ENCODE measurements at places on chromosomes 1 and 21.

GRCh38 chr1:56278061-56278460 lies 301.3 kb downstream of the PLPP3 start:
- DNase-seq, result no peak

DNA sequence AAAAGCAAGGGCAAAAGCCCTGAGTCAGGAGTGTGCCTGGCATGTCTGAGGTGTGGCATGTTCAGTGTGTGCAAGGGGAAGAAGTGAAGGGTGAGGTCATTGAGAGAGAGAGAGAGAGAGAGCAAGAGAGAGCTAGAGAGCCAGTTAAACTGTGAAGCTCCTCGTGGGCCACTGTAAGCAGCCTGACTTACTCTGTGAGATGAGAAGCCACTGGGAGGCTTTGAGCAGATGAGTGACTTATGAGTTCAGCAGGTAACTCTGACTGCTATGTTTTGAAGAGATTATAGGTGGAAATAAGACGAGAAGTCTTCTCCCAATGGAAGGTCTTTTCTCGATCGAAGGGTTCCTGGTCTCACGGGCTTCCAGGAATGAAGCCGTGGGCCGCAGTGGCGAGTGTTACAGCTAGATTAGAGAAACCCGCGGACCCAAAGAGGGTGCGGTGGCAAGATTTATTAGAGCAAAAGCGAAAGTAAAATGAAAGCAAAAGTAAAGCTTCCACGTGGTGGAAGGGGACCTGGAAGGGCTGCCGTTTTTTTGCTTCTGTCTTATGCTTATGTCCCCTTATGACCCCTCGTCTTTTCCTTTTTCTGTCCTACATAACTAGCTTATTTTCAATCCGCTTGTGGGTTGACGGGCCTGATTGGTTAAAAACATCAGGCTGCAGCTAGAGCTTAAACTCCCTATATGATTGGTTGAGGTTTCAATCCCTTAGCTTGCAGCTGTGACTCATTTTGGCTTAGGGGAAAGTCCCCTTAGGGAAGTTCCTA lies 323.1 kb upstream of the FAM78B start:
- peak; percentile 9 for DNase-seq

DNA sequence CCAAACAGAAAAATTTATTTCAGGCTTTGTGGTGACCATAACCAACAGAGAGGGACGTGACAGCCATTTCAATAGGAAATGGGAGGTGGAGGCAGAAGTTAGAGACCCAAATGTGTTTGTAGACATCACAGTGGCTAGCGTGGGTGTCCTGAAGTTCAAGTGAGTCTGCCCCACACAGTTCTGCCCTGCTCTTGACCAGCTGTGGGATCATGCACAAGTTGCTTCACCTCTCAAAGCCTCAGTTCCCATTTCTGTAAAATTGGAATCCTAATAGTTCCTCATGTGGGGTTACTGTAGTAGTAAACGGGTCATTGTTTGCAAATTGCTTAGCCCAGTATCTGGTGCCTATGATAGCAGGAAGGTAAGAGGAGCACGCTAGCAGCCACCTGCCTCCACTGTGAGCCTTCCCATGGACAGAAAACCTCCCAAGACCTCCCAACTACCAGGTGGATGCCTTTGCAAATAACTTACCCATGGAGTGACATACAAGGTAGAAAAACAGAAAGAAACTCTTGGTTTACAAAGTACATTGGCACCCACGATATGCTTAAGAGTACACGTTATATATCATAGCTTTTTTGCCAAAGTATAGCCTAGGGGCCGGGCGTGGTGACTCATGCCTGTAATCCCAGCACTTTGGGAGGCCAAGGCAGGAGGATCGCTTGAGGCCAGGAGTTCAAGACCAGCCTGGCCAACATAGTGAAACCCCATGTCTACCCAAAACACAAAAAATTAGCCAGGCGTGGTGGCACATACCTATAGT lies 29.1 kb downstream of the FHAD1 start:
- DNase-seq, result no peak

- DNase-seq, result no peak
These were observed 46.0 kb downstream of the GRHL3 start for GRCh38 chr1:24364975-24365678.

DNA sequence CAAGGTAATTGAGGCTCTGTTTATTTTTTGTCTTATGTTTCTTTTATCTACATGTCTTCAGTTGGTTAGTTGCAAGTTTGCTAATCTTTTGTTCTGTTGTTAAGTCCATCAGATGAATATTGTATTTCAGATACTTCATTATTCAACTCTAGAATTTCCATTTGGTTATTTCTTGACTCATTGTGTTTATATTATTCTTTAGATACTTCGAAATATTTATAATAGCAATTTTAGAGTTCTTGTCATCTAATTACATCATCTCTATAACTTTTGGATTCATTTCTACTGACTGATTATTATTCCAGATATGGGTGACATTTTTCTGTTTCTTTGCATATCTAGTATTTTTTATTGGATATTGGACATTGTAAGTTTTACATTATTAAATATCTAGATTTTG lies 405.6 kb downstream of the PLPP3 start:
- DNase-seq, result no peak

- no peak for DNase-seq
These were observed 111.7 kb downstream of the NMNAT2 start for GRCh38 chr1:183306317-183307042.
